ENCODE measurements at places on chromosomes 5 and 9.

- peak; percentile 38 for DNase-seq
Measured at GRCh38 chr5:50958852-50959457, 292.5 kb downstream of the PARP8 start.

GRCh38 chr9:35652829-35653209 lies 2.1 kb upstream of the SIT1 start:
- no peak for DNase-seq

- DNase-seq, result no peak
Measured at GRCh38 chr5:177421062-177421798, 5.2 kb upstream of the GRK6 start.

DNA sequence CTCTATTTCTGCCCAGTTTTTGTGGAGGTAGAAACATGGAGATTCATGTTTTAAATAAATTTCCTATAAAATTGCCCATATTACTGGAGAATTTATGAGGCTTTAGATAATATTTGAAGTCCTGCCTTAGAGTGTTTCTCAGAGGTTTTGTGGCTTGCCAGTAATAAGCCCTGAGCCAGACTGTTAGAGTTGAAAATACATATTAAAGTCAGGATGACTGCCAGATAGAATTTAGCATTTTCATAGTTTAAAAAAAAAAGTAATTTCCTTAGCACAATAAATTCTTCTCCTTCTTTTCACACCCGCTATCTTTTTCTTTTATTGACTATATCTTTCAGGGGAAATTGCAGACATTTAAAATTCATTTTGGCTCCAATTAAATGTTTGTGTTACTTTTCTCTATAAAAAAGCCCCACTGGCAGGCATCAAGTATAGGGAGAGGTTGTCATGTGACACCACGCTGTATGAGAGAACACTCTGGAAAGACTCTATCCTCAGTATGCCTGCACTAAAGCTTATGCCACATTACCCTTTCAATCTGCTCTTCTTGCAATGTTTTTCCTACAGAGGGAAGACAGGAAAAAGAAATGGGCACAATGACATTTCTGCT lies 135.2 kb downstream of the MPDZ start:
- DNase-seq, result no peak

DNA sequence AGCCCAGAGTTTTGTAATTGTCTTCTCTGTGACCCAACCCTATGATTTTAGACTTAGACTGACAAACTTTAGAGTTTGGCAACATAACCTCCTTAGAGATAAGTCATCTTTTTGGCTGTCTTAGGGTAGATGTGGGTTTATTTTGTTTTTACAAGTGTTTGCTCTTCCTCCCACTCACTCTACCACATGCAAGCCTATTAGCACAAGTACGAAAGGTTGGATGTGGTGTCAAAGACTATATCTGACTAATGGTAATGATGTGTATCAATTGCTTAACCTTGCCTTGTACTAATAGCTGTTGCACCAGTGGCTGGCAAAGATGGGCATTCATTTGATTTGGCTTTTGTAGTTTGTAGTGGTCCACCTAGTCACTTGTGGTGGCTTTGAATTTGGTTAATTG lies 46.5 kb downstream of the SLC25A46 start:
- DNase-seq, result no peak

DNA sequence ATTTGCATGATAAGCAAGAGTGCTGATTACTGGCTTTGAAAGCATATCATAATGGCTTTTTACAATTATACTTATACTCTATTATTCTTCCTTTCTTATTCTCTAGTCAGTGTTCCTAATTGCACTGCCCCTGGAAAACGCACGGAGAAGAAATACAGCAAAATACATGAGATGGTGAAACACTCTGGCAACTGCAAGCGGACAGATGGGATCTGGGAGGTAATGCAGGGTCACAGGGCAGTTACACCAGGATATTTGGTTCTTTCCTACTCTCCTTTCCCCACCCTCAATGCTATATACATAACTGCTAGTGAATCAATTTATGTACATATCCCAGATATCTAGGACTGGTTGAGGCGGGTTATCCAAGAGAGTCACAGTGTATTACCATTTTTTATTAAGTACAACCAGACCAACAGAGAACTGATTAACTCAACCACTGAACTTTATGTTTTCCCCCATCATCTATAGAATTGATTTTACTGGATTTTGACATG lies 423.7 kb downstream of the ZSWIM6 start:
- DNase-seq, result no peak

DNA sequence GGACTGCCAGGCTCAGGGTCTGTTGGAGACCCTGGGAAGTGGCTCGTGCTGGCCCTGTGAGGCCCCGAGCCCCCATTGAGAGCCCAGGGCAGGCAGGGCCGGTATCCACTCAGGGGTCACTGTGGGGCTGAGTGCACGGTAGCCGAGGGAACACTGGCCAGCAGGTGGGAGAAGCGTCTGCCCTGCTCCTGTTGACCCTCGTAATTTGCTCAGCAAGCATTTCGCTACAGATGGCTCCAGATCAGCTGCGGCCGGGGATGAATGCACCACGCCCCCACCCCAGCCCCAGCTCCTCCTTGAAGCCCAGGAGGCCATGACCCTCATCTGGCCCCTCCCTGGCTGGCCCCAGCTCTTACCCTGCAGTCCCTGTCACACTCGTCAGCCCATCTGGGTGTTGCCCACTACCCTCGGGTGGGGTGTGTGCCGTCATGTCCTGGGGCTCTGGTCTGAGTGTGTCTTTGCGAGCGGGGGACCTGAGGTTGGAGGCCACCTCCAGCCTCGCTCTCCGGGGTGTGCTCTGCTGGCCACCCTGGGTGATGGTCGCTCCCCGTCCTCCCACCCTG lies 6.1 kb upstream of the NRARP start:
- no peak for DNase-seq

DNA sequence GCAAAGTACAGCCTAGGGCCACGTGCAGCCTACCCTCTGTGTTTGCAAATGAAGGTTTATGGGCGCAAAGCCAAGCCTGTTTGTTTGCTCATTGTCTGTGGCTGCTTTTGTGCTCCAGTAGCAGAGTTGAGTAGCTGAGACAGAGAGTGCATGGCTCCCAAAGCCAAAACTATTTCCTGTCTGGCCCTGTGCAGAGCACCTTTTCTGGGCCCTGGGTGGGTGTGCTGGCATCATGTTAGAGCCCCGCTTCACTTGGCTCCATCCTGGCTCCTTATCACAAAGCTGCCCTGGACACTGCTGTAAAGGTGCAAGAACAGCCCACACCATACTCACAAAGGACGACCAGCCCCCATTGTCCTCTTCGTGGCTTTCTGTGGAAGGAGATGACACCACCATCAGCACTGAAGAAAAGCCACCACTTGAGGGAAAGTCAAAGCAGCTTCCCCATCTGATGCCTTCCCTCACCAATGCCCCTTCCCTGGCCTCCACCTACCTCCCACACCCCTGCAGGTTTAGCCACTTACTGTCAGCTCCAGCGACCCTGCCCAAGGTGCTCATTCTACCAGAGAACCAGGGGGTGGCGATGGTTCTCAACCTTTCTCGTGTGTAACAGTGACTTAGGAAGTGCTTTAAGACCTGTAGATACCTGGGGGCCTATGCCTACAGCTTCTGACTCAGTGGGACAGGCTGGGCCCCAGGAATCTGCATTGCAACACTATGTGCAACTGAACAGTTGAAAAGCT lies 23.4 kb downstream of the LCP2 start:
- DNase-seq, result peak; percentile 50

DNA sequence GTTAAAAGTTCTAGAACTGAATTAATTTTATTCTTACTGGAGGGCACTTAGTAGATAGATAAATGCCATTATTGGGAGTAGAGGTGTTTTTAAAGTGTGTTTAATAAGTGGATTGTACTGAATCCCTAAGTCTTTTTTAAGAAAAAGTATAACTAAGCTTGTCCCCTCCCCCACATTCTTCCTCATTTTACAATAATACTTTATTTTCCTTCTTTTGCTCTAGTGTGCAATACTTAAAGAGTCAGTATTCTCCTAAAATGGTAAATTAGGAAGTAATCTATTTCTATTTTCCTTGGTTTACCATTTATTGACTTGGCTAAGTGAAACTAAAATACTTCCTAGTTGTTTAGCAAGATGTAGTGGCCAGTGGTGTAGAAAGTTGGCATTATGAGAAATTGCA lies 11.6 kb downstream of the UBLCP1 start:
- DNase-seq, result no peak

- DNase-seq, result no peak
Measured at GRCh38 chr9:91062281-91062680, 260.7 kb downstream of the SYK start.
